Activated CD4-positive, alpha-beta T cell treated with anti-CD3 and anti-CD28 coated beads, Interleukin-2, amount 50 U/mL, for 24 hours (primary cell): ENCODE measurements at places on chromosomes 5 and 9.

DNA sequence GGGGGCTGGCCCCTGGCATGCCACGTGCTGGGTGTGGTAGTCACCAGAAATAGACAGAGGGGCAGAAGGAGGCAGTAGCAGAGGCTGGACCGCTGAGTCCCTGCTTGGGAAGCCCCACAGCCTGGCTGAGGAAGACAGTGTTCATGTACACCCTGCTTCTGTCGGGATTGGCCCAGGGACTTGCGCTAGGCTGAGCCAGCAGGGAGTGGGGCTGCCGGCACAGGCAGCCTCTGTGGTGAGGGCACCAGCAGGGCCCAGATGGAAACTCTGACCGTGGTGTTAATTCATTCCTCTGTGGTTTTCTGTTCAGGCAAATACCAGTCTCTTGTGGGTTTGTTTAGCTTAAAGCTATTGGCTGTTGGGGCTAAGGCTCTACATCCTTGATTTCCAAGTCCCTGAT is 108.6 kb upstream of the RAD23B start:
- DNase-seq, result no peak

DNA sequence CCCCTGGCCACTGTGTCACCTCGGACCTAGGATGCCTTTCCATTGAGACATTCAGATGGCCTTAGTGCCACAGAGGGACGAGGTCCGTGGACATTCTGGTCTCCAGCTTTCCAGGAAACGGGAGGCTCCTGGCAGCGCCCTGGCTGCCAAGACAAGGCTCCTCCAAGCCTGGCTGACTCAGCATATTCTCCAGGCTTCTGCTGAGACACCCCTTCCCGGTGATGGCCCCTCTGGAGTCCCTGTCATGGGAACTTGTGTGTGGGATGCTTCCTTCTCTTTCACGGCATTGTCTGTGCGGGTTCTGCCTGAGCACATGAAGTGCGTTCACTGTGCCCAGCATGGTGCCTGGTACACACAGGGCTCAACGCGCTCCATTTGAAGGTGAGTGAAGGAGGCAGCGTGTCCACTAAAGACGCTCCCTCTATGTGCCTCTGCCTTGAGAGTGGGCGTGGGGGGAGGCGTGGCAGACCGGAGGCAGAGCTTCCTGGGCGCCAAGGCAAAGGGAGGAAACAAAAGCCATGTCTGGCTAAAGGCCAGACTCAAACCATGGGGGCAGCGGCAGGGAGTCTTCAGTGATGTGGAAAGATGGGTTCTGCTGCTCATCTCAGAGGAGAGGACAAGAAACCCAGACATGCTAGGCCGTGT is 46.4 kb upstream of the PRRC2B start:
- DNase-seq, result no peak

GRCh38 chr5:459562-460272 is 16.7 kb downstream of the EXOC3 start:
- no peak for DNase-seq

GRCh38 chr5:139707445-139708003 is 59.4 kb downstream of the CXXC5 start:
- DNase-seq, result no peak

GRCh38 chr9:37238122-37238521 is 117.7 kb downstream of the ZCCHC7 start:
- no peak for DNase-seq
